ENCODE measurements at places on chromosomes 1 and 21.
A peak's percentile ranks its signal among the peaks of the same experiment; 100 is the strongest.

DNA sequence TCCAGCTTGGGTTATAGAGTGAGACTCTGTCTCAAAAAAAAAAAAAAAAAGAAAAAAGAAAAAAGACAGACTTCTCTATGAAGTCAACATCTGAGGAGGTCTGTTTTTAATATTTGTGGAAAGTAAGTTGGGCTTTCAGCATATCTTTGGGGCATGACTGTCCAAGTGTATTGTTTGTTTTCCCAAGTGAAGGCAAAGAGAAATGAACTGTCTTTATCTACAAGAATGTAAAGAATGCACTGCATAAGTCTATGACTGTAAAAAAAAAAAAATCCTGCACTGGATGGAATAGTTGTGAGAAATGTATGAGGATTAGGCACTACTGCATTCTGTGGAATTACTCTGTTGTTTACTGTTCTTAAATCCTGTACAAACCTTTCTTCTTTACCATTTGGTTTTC lies 45.6 kb upstream of the TMEM61 start:
- DNase-seq = no peak

DNA sequence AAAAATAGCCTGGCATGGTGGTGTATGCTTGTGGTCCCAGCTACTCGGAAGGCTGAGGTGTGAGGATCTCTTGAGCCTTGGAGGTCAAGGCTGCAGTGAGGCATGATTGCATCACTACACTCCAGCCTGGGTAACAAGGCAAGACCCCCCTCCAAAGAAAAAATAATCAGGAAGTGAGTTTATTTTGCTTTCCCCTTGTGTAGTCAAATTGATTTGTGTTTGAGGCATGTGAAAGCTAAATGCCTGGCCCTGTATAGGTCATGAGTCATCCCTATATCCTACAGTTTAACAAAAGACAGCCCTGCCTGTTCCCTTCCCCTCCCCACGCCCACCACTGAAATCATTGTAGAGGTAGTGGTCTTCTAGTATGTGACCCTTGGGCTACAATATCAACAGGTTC lies 241.4 kb upstream of the JUN start:
- DNase-seq = no peak

DNA sequence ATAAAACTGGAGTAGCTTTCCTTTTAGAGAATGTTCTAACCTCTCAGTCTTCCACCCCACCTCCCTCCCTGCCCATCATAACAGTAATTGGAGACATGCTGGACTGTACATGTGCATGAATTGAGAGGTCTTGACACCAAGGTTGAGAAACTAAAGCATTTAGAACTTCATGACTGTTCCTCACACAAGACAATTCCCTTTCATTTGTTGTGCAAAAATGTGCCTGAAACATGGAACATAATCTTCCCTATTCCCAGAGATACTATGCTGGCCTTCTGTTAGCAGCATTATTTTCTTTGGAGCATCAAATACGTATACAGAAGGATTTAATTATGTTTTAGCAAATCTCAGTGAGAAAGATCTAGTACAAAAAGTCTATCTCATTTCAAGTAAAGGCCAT lies 97.5 kb upstream of the KCNE2 start:
- DNase-seq = no peak

DNA sequence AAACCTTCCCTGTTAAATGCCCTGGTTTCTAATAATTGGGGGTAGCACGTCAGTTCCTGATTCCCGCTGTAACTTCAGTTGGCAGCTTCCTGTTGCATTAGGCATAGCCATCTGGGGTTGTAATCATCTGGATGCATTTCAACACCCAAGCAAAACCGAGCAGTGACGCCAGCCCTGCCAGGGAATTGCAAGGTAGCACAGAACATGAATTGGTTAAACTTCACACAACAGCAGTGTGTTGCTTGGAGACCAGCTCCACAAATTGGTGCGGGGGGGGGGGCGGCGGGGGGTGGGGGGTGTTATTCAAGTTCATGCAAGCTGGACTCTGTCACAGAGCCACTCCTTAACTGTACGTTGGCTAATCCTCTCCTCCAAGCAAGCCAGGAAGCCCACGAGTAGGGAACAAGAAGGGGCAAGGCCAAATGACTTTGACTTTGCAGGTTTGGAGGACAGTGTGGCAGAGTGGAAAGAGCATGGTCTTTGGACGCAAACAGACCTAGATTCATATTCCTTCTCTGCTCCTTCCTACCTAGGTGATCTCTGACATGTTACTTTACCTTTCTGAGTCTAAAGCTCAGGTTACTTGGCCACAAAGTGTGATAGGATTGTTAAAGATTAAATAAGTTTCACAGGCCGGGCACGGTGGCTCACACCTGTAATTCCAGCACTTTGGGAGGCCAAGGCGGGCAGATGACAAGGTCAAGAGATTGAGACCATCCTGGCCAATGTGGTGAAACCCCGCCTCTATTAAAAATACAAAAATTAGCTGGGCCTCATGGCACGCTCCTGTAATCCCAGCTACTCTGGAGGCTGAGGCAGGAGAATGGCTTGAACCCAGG lies 4.7 kb downstream of the LAX1 start:
- DNase-seq = no peak

DNA sequence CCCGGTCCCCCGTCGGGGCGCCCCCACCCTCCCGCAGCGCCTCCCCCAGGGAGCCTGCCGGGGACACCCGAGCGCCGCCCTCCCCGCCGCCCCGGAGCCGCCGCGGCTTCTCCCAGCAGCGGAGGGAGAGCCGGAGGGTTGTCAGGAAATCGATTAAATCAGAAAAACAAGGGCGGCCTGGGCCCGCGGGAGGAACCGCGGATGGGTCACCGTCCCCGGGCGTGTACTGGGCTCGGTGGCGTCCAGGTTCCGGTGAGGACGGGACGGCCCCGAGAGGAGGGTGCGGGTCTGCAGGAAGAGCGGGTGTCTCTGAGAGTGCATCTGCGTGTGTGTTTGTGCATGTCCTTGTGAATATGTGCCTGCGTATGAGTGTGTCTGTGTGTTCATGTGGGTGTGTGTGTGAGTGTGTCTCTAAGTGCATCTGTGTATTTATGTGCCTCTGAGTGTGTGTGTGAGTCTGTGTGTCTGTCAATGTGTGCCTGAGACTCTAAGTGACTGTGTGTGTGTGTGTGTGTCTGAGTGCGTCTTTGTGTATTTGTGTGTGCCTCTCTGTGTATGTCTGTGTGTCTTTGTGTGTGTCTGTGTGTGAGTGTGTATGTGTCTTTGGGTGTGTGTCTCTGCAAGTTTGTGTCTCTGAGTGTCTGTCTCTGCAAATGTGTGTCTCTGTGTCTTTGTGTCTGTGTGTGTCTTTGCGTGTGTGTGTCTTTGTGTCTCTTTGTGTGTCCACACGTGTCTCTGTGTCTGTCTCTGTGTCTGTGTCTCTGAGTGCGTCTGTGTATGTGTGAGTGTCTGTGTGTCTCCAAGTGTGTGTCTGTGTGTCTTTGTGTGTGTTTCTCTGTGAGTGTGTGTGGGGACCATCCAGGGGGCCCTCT lies 1.1 kb downstream of the SPSB1 start:
- no peak for DNase-seq

DNA sequence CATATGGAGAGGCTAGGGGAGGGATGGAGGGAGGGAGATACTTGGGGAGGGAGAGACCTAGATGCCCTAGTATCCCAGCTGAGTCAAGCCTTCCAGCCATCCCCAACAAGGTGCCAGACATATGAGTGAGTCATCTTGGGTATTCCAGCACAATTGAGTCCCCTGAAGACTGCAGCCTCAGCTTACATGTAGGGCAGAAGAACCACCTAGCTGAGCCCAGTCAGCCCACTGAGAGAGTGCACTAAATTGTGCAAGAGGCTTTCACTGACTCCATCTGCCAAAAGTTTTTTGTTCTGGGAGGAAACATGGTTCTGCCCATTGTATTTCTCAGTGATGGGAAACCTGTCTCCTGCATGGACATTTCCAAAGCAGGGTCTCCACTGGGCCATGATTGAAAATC lies 76.4 kb downstream of the FOXD2 start:
- no peak for DNase-seq

- DNase-seq = no peak
Measured at GRCh38 chr1:30934613-30935012, 26.1 kb upstream of the SDC3 start.

DNA sequence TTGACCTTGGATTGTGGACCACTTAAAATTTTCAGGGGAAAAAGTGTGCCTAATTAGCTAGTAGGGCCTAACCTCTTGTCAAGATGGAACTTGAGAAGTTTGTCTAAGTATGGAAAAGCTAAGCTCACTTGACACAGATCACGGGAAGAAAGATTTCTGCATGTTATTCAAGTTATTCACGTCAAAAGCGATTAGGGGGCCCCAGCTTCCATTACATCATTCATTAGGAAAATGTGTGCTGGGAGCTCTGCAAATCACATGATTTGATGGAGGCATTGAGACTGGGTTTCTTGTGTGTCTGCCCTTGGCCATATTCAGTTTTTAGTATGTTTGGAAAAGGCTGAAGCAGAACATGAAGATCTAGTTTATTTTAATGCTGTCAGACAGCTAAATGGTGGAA lies 15.5 kb upstream of the POGZ start:
- DNase-seq = no peak

DNA sequence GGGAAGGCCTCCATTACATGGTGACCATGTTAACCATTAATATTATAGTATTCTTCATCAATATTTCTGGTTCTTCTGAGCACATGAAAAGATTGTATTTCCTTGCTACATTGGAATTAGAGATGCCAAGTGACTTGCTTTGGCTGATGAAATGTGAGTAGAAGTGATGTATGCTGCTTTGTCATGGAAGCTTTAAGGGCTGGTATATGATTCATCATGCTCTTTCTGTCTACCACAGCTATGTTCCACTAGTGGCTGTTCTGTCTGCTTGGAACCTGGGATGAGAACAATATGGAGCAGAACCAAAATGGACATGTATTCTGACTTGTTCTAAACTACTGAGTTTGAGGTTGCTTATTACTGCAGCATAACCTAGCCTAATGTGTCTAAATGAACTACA lies 163.3 kb downstream of the TM2D1 start:
- DNase-seq = no peak

GRCh38 chr1:248755517-248755916 lies at the start of gene LYPD8:
Gene LYPD8, minus strand, starts transcription at chr1:248755759. Its CDS starts 4,678 bp downstream, at chr1:248751081.
- no peak for DNase-seq

DNA sequence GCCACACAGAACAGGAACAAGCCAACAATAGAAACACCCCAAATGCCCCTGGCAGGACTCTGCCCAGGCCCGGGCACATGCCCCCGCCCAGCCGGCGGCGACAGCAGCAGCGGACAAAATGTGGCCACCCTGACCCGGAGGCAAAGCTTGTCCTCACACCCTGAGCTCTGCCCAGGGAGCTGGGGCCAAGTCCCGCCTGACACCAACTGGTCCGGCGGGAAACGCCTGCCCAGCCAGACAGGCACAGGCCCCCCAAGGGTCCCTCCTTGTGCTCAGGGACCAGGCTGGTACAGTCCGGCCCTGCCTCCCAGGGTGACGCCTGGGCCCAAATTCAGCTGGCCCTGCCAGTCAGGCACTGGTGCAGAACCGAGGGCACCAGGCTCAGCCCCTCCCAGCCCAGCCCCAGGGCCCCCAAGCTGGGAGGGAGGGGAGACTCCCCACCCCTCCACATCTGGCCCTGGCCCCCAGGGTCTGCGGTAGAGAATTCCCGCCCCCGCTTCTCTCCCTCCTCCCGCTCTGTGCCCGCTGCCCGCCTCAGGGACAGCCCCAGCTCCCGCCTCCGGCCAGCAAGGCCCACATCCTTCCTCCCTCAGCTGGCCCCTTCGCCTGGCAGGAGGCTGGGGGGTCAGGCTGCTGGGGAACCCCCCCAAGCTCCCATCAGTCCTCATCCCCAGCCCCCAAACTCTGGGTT lies 2.0 kb downstream of the AHDC1 start:
- DNase-seq = no peak

DNA sequence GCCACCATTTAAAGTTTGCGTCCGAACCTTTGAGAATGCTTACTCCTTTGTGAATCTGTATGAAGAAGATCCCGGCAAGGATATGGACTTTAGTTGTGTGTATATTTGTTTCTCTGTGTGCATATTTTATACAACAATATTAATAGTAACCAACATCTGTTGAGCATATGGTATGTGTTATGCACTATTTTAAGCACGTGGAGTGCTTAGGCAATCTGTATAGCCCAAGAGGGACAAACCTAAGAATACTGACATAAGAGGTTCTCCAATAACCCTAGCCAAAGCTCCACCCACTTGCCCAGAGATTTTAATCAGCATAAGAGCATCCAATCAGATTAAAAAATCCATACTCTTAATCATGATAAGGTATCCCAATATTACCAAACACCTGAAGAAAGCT lies 92.7 kb downstream of the MAB21L3 start:
- DNase-seq = no peak

GRCh38 chr1:149846593-149847466 lies 52.5 kb upstream of the BOLA1 start:
- no peak for DNase-seq

GRCh38 chr1:214524824-214525223 lies 26.6 kb downstream of the PTPN14 start:
- DNase-seq = no peak

GRCh38 chr1:23591460-23592208 lies 32.3 kb upstream of the ID3 start:
- DNase-seq = no peak

DNA sequence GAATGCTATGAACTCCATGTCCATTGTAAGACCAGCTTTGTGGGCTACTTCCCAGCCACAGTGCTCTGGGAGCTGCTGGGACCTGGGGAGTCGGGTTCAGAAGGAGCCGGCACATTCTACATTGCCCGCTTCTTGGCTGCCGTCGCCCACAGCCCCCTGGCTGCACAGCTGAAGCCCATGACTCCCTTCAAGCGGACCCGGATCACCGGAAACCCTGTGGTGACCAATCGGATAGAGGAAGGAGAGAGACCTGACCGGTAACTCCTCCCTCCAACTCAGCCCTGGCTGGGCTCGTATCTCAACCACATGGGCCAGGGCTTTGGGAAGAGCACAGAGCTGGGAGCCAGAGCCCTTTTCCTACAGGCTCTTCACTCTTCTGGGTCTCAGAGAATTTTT lies 15.4 kb downstream of the MOV10 start:
- DNase-seq = no peak

- DNase-seq = no peak
Measured at GRCh38 chr1:85330214-85330631, 53.8 kb upstream of the BCL10 start.

GRCh38 chr1:224623743-224624333 lies 7.7 kb downstream of the CNIH3 start:
- peak; percentile 58 for DNase-seq

DNA sequence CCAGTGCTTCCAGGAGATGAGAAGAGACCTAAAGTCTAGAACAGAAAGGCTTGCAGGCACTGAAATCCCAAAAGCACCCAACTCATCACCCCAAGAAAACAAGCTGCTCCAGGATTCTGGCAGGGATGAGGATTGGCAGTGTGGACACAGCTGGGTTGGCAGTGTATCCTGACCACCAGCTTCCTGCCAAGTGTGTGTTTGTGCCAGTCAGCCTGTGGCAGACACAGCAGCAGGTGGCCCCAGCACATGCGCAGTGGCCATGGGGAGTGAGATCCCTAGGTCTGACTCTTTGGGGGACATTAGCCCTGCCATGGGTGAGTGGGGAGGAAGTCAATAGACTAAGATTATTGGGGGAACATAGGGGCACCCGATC lies 8.7 kb upstream of the SNAPIN start:
- no peak for DNase-seq

GRCh38 chr1:160308451-160309184 lies 23.7 kb upstream of the PEX19 start:
- no peak for DNase-seq
